COR-L47 (cell line): ENCODE measurements at places on chromosomes 16 and 17.
A peak's percentile ranks its signal among the peaks of the same experiment; 100 is the strongest.

DNA sequence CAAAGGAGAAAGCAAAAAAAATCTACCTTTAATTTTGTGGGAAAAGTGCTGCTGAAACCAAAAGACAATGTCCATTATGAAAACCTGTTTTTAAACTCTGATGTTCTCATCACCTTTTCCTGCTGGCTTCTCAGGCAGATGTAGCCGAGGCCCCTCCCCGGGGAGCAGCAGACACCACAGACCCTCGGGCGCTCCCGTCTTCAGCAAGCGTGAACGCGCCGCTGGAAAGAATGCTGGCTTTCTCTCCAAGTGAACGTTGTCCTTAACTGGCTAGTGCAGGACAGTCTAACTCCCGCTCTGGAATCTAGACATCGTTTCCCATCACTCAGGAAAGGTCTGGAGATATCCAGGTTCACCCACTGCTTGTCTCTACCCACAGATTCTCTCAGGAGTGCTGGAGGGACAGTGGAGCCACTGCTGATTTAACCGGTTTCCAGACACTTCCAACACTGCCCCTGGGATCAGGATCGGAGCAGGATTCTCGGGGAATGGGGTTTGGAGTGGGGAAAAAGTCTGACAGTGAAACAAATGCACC lies 211.2 kb downstream of the RBFOX3 start:
- no peak for DNase-seq

DNA sequence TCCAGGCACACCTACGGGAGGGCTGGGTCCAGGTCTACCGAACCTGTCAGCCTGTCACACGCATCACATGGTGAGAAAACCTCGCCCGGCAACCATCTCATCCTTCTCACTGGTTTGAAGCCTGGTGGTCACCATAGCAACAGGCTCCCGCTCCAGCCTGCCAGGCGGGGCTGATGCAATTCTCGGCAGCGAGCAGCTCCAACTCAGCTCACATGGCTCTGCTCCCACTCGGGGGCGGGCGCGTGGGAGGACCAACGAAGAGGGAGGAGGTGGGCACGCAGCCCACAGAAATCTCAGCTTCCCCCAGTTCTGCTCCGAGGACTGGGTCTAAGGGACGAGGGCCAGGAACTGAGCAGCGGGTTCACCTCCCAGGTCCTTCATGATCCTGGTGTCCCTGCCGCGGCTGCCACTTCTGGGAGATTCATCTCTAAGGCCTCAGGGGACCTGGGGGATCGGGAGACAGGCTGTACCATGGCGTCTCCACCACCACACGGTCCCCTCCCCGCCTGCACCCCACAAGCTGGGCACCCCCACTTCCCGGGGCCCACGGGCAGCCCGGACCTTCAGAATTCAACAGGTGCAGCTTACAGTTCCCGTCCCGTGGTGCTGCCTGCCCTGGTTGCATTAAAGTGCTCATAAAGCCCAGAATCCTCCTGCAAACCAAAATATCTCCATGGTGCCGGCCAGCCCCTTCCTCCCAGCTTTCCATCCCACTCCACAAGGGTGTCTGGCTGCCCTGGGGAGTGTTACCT lies 25.8 kb downstream of the ABR start:
- peak; percentile 73 for DNase-seq

DNA sequence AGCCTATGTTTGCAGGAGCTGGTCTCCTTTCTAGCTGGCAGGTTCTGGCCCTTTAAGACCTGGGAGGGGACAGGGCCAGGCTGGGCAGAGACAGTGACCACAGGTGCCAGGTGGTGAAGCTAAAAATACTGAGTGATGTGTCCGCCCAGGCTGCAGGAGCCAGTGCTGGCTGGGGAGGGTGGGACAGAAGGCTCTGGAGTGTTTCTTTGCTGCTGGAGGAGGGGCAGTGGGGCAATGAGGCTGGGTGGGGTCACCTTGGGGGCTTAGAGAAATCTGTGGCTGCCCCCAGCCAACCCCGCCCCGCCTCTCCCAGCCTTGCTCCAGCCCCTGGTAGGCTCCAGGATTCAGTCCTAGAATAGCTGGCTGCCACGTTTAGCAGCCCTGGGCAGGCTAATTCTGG lies 30.4 kb upstream of the SBK1 start:
- DNase-seq, result no peak

DNA sequence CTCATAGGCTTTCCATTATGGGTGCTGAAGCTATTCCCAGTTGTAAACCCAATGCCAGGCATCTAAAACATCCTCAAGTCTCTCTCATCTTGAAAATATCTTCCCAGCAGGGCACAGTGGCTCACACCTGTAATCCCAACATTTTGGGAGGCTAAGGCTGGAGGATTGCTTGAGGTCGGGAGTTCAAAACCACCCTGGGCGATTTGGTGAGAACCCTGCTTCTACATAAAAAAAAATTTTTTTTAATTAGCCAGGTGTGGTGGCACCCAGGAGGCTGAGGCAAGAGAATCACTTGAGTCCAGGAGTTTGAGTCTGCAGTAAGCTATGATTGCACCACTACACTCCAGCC lies 13.0 kb upstream of the EEF2K start:
- DNase-seq, result no peak

DNA sequence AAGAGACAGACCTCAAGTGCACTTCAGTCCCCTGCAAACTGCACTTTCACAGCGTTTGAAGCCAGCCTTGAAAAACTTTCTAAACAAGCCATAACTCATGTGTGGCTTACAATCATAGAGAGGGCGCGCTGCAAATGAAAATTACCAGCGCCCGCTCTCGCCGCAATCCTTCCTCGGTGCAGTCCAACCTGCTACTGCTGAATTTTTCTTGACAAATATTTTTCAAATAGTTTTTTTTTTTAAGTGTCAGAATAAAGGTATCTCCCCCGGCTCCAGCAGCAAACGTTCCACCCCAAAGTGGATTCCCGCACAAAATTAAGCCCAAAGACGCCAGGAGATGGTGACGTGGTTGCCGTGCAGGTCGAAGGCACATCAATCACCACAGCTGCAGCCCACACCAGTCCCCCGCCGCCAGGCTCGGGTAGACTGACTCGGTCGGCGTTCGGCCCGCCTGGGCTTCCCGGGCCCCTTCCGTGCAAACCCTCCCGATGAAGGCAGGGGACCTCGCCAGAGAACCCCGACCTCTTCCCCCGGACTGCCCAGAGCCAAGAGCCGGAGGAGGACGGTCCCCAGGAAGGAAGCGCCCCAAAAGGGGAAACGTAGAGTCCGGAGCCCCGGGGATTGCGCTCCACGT lies 630 bp downstream of the GRB2 start:
- DNase-seq, result no peak

DNA sequence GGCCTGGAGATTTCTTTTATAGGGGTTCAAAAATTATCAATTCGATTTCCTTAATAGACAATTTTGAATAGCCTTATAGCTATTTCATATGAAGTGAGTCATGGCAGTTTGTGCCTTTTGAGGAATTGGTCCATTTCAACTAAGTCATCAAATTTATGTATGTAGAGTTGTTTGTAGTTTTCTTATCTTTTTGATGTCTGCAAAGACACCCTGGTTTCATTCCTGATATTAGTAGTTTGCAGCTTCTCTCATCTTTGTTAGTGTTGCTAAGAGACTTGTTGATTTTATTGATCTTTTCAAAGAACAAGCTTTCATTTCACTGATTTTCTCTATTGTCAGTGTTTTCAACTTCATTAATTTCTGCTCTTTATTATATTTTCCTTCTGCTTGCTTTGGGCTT lies 44.2 kb downstream of the N4BP1 start:
- DNase-seq, result no peak

- DNase-seq, result no peak
Measured at GRCh38 chr16:77748421-77749005, 26.2 kb downstream of the NUDT7 start.

- no peak for DNase-seq
Measured at GRCh38 chr16:86680162-86680561, 101.8 kb downstream of the FOXL1 start.

DNA sequence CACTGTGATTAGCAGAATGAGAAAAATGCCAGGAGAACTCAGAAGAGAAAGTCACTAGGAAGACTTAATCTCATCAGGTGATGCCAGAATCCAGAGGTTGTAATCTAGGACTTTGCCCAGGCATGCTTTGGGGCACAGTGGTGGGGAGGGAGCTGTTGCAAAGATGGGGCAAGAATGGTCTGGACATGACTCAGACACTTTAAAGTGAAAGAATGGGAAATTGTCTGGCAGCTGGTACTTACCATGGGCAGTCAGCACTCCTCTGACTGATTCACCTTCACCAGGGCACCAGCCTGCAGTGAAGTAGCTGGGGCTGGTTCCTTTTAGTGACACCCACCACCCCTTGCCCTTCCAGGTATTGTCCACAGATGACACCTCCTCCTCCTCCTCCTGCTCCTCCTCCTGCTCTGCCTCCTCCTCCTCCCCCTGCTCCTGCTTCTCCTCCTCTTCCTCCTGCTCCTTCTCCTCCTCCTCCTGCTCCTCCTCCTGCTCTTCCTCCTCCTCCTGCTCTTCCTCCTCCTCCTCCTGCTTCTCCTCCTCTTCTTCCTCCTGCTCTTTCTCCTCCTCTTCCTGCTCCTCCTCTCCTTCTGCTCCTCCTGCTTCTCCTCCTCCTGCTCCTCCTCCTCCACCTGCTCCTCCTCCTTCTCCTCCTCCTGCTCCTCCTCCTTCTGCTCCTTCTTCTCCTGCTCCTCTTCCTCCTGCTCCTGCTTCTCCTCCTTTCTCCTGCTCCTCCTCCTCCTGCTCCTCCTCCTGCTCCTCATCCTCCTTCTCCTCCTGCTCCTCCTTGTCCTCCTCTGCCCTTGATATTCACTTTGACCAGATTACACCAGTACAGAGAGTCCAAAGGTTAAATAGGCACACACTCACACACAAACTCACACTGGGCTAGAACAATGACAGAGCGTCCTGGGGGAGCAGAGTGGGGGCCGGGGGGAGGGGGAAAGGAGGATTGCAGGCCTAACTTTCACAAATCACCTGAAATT lies at the start of gene CHD9NB:
Gene CHD9NB (minus strand): TSS at position 379 of the 983 bp plus-strand sequence. CDS start 8,739 bp downstream, outside the sequence.
- DNase-seq, result no peak

GRCh38 chr16:68244481-68244902 lies 681 bp upstream of the PLA2G15 start:
- DNase-seq, result no peak

GRCh38 chr17:40664582-40665333 lies at the start of gene KRT222:
TSS of gene KRT222 (minus strand) at chr17:40665177. CDS start at chr17:40665099, 78 bp downstream.
- DNase-seq, result no peak

- DNase-seq, result no peak
Measured at GRCh38 chr17:39376434-39376833, 25.0 kb downstream of the FBXL20 start.

- no peak for DNase-seq
Measured at GRCh38 chr17:14494161-14494560, 193.3 kb downstream of the HS3ST3B1 start.

- no peak for DNase-seq
Measured at GRCh38 chr17:1275962-1276736, 3.3 kb upstream of the TRARG1 start.

GRCh38 chr16:82533189-82533588 lies 93.6 kb upstream of the CDH13 start:
- DNase-seq, result no peak

DNA sequence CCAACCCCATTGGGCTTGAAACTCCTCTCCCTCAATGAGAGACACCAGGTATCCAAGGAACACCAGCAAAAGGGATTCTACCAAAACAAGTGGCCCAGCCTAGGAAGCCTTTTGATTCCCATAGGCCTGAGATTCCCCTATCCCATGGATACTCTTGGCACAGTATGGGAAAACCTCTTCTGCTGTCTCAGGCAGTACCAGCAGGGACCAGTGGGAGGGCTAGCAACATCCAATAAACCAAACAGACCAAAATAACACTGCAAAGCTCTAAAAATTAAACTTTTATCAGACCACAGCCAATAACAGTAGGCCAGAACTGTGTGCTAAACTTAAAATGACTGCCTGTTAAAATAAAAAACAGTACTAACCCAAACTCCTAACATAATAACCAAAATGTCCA lies 153.9 kb upstream of the CES5A start:
- DNase-seq, result no peak

- no peak for DNase-seq
Measured at GRCh38 chr16:65062736-65063583, 58.9 kb downstream of the CDH11 start.

- no peak for DNase-seq
Measured at GRCh38 chr16:7343243-7343642, 10.6 kb downstream of the RBFOX1 start.

GRCh38 chr16:9050102-9050830 lies 41.2 kb upstream of the HAPSTR1 start:
- DNase-seq, result no peak

- no peak for DNase-seq
Measured at GRCh38 chr17:29734640-29735039, 111.9 kb upstream of the CORO6 start.

GRCh38 chr17:48841395-48841831 lies 10.6 kb downstream of the CALCOCO2 start:
- no peak for DNase-seq

DNA sequence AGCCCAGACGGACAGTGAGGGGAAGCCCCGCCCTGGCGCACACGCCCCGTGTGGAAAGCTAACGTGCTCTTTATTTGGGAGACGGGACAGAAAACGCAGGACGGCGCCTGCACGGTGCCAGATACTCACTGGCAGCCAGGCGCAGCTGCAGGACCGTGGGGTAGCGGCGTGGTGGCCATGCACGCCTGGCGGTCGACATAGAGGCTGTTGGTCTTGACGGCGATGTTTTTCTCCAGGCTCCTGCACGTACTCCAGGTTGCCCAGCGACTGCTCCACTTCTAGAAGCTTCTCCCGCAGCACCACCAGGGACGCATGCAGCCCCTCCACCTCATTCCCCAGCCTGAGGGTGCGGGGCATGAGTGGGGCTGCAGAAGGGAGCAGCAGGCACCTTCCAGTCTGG lies 5.1 kb upstream of the C1QTNF8 start:
- DNase-seq, result no peak

GRCh38 chr16:54986409-54986808 lies 55.7 kb downstream of the IRX5 start:
- DNase-seq, result no peak

- no peak for DNase-seq
Measured at GRCh38 chr17:31588034-31588433, 196.6 kb downstream of the RAB11FIP4 start.

GRCh38 chr16:67245186-67245585 lies 2.1 kb downstream of the FHOD1 start:
- no peak for DNase-seq

- no peak for DNase-seq
Measured at GRCh38 chr17:43888548-43888947, 18.8 kb downstream of the MPP2 start.

DNA sequence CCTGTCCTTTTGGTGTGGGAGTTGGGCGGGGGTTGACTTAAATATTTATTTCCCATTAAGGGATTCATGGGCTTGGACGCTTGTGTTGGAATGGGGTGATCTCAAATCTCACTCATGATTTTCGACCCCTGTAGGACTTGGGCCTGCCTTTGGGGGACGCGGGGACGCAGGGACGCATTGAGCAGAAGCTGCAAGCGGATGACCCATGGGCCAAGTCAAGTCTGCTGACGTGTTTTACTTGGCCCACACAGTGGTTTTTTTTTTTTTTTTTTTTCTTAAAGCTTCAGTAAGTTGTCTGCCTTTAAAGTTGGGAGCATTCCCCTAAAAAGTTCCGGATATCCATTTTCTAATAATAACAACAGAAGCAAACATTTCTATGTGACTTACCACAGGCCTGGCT lies 28.9 kb downstream of the CMIP start:
- DNase-seq, result no peak

GRCh38 chr16:20897922-20898321 lies 2.2 kb downstream of the DCUN1D3 start:
- DNase-seq, result no peak
